ENCODE measurements at places on chromosomes 7 and 10. TPM values are rescaled to one million over a fixed set of nuclear protein-coding genes. Genes with fewer than 3 reads are reported as not detected.

The SUFU gene
- 11.4 TPM for total RNA-seq

GRCh38 chr10:132202070-132202970 lies 15.6 kb downstream of the DPYSL4 start:
- peak; percentile 73 for DNase-seq
- no peaks in the 10 kb centered on the region for H3K4me1 ChIP-seq
- H3K27ac ChIP-seq, result no peak overlapping the region
- no peak overlapping the region for H3K4me3 ChIP-seq

DNA sequence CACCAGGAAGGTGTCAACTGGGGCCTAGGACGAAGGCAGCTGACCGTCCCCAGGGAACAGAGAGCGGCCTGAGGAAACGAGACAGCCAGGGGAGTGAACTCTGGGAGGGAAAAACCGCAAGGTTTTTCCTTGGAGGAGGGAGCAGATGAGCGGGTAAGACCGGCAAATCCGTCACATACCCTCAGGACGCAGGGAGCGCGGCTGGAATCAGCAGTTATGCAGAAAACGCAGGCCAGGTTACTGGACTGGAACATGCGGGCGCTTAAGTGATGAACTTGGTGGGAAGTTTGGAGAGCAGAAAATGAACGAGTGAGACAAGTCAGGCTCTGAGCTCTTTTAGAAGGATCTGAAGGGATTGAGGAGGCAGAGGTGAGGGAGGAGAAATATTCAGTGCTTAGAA lies 76.7 kb downstream of the BMS1 start:
- H3K4me3 ChIP-seq, result no peak overlapping the region
- no peak overlapping the region for H3K27ac ChIP-seq
- H3K27me3 ChIP-seq, result no peaks in the 10 kb centered on the region
- no peaks in the 10 kb centered on the region for H3K36me3 ChIP-seq
- H3K4me1 ChIP-seq, result no peaks in the 10 kb centered on the region
- DNase-seq, result no peak

- no peaks in the 10 kb centered on the region for H3K27me3 ChIP-seq
- H3K4me1 ChIP-seq, result peaks cover 22% of the 10 kb centered on the region
- H3K27ac ChIP-seq, result no peak overlapping the region
- H3K36me3 ChIP-seq, result no peaks in the 10 kb centered on the region
Measured at GRCh38 chr7:7159063-7159658, 23.2 kb upstream of the C1GALT1 start.

GRCh38 chr10:12890958-12891357 lies 110.6 kb downstream of the CCDC3 start:
- H3K27me3 ChIP-seq, result no peaks in the 10 kb centered on the region
- H3K4me1 ChIP-seq, result no peaks in the 10 kb centered on the region
- no peak overlapping the region for H3K27ac ChIP-seq
- no peak for DNase-seq

Data from spleen (tissue), 13 donors.